ENCODE measurements at places on chromosomes 4 and X.

- DNase-seq: no peak
Measured at GRCh38 chr4:79233820-79234219, 92.0 kb downstream of the NAA11 start.

DNA sequence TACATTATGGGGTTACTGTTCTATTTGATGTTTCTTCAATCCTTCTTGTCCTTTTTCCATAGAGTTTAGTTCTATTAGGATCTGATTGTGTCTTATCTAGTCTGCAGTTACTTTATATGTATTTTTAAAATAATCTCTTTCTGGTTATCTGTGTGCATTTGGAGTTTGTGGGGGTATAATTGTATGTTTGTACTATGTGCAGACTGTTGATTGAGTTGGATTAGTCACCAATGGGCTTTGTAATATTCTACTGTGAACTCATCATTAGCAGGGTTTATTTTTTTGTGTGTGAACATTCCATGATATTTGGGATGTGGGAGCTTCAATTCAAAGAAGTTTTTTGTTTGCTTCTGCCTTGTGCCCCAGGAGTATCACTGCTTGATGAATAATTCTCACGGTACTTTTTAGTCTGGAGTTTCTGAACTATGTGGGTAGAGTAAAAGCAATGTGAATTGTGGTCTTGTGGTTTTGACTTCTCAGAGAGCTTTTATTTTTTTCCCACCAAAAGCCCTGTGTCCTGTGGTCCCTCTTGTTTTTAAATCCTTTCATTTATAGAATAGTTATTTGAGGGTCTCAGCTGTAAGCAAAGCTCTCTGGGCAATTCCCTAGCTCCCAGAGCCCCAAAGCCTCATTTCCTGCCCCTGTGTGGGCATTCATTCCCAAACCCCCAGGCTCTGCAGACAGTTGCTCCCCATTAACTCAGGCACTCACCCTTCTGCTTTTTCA is 127.8 kb downstream of the PHKA2 start:
- no peak for DNase-seq

GRCh38 chrX:77404419-77404818 is 42.8 kb upstream of the FGF16 start:
- DNase-seq: no peak

DNA sequence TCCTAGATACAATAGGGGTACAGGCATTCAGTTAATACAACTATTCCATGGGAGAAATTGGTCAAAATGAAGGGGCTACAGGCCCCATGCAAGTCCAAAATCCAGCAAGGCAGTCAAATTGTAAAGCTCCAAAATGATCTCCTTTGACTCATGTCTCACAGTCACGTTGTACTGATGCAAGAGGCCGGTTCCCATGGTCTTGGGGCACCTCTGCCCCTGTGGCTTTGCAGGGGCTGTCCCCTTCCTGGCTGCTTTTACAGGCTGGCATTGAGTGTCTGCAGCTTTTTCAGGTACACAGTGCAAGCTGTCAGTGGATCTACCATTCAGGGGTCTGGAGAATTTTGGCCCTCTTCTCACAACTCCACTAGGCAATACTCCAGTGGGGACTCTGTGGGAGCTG is 12.5 kb upstream of the ASIC5 start:
- no peak for DNase-seq

DNA sequence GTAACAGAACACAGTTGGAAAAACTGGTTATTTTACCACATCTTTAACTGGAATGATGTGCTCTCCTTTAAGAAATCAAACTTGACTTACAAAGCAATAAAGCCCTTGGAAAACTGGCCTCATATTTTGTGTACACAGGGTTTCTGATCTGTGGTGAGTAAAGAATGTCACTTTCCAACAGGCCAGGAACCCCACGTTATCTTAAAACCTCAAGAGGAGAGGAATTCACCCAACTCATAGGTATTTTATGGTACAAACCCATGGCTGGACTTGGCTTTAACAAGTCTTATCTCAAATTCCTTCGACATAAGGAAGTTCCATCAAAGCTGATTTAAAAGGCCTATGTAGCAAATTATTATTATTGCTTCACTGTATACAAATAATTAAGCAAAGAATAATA is 1735.1 kb downstream of the PCDH7 start:
- no peak for DNase-seq

- no peak for DNase-seq
Measured at GRCh38 chrX:47234583-47234982, 1.8 kb downstream of the USP11 start.
